GM23338 (cell line): ENCODE measurements at places on chromosomes 7 and 10. TPM values are rescaled to one million over a fixed set of nuclear protein-coding genes. Genes with fewer than 3 reads are reported as not detected.

OR6V1 gene
- total RNA-seq = not detected in 2 replicates

LIPF gene
- not detected in 2 replicates for total RNA-seq

- DNase-seq = no peak
Observed at GRCh38 chr7:2894118-2894940, 50.2 kb upstream of the GNA12 start.

DNA sequence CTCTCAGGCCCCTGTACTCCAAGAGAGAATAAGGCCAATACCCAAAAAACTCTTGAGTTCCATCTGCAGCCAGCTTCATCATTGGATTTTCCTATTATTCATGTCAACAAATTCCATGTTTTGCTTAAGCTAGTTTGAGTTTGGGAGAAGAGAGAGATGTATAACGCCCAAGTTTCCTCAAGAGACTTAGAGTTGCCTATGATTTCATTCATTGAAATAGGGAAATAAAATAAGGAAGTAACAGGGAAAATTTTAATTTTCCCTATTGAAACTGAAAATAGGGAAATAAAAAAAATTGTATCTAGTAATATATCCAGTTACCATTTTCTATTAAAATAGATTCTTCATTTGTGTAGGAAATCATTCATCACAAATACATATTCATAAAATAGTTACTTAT is 66.5 kb upstream of the SVIL start:
- no peak for DNase-seq

BICC1 gene
- 2.1 and 2.2 TPM in 2 replicates for total RNA-seq

DNA sequence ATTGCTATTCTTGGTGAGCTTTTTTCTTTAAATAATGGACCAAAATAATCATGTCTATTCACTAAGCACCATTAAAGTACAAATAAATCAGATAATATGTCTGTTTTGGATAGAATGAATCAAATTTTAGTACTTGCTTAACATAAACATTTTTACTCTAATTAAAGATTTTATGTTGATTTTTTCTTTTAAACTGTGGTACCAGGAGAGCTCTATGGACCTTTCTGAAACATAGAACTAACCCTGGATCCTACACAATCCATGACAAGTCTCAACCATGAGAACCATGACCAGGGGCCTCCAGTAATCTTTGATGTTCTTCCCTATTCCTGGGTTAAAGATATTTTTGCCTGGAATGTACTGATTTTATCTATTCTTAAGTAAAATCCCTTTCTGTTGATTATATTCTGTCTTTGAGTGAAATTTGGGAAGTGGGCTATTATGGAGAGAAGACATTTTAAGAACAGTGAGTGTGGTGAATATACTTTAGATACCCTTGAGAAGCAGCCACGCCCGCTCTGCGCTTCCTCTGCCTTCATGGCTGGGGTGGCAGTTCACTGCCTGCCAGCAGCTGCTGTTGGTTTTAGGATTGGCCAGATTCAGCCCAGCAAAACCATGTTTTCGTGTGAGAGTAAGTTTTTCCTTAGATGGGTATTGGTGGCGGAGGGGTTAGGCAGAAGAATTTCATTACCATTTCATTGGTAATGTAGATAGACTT is 42.2 kb upstream of the BHLHA15 start:
- DNase-seq = no peak

GRCh38 chr7:64938540-64938939 is 35.5 kb downstream of the ZNF273 start:
- DNase-seq = no peak

- DNase-seq = no peak
Observed at GRCh38 chr10:100289641-100290040, 3.2 kb upstream of the BLOC1S2 start.

TMEM184A gene
- 0.04 and 0.66 TPM in 2 replicates for total RNA-seq

WDR86 gene
- total RNA-seq = 29.0 and 59.1 TPM in 2 replicates

CALML3 gene
- not detected in 2 replicates for total RNA-seq

- DNase-seq = no peak
Observed at GRCh38 chr7:24555184-24555583, 18.1 kb upstream of the PALS2 start.

STAG3 gene
- 3.4 and 4.6 TPM in 2 replicates for total RNA-seq

NANOS1 gene
- total RNA-seq = 2.9 and 7.8 TPM in 2 replicates

GRCh38 chr7:151081170-151082101 is 827 bp upstream of the FASTK start:
- DNase-seq = no peak

- DNase-seq = no peak
Observed at GRCh38 chr7:55554038-55554437, 18.3 kb downstream of the VOPP1 start.

- no peak for DNase-seq
Observed at GRCh38 chr10:25026463-25026862, 10.1 kb downstream of the THNSL1 start.

CHAT gene
- total RNA-seq = not detected in 2 replicates

- DNase-seq = no peak
Observed at GRCh38 chr10:124478515-124478914, 16.9 kb downstream of the LHPP start.

ABCC2 gene
- total RNA-seq = 0.45 and 1.0 TPM in 2 replicates

DNA sequence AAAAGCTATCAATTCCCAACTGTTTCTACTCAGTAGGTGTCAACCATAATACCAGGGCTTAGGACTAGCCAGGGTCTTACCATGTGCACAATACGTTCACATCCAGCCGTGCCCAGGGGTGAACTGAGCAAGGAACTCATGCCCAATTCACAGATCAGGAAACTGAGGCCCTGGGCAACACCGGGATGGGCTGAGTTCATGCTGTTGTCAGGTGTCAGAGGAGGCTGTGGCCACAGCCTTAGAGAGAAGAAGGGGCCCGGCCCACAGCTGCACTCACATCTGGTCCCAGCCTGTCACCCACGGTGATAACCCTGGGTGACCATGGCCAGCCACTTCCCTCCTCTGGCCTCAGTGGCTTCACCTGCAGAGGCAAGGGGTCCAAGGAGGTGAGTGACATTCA is 92.0 kb downstream of the FAM53B start:
- DNase-seq = no peak

GRCh38 chr7:47941136-47941844 is 7.0 kb downstream of the PKD1L1 start:
- no peak for DNase-seq

HEPACAM2 gene
- not detected in 2 replicates for total RNA-seq

DNA sequence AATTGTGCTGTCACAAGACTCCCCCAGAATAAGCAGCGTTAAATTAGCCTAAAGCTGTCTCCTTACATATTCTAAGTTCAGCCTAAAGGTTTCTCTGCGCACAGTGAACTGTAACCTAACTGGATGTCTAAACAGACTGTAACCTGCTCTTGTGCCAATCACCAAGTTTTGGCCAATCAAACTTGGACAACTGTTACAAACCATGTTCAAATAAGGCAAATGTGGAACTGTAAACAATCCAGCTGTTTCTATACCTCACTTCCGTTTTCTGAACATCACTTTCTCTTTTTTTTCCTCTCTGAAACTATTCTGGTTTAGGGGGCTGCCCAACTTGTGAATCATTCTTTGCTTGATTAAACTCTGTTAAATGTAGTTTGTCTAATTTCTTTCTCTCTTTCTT is 252.2 kb upstream of the HABP2 start:
- DNase-seq = no peak

PIP gene
- total RNA-seq = not detected in 2 replicates

PTF1A gene
- not detected in 2 replicates for total RNA-seq

GRCh38 chr10:59995862-59996261 is 89.5 kb upstream of the CCDC6 start:
- DNase-seq = no peak

DNA sequence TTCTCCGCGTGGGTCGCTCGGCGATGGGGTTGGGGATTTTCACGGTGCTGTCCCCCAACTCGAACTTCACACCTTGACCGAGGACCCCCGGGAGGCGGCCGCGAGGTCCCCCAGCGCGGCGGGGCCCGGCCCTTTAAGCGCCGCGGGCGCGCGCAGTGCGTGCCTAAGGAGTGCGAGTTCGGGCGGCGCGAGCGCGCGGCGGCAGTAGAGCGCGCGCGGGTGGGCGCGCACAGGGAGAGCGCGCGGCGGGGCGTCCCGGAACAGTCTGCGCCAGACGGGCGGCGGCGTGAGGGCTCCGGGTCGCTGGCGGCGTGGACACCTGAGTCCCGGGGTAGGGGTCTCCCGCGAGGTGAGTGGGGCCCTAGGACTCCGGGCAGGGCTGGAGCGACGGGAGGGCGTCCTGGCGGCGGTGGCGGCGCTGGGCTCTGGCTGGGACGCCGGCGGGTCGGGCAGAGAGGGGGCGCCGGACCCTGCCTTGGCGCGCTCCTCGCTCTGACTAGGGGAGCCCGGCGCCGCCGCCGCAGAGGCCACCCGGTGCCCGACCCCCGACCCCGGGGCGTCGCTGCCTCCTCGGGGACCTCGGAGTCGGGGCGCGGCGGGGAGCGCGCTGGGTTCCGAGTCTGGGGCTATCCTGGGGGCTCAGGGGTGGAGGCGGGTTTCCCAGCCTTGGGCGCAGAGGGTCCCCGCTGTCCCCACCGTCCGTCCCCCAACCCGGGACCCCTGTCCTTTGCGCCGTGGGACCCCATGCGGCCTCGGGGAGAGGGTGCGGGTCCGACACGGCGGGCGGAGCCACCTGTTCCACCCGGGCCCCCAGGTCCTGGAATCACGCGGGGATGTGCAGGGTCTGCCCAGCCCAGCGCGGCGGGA is at the start of gene PROSER2:
TSS of gene PROSER2 (plus strand) at position 235 of the 867 bp plus-strand sequence. CDS start 28,722 bp downstream, outside the sequence.
- peak; percentile 67 for DNase-seq

DNA sequence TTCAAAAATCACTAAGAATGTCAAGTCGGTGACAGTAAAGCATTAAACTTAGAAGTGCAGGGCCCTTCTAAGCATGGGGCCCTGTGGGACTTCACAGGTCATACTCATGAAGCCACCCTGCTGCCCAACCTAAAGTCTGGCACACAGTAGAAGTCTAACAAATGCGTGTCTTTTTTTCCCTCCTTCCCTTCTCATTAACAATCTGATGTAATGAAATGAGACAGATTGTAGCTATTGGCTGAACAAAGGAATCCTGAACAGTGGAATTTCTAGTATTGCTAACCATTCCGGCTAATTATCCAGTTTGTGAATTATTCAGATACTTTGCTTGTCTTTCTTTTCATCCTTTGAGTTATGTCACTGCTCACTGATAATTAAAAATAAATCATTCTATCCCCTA is 369.9 kb downstream of the WDR11 start:
- DNase-seq = no peak

PNLIPRP1 gene
- not detected in 2 replicates for total RNA-seq

GRCh38 chr7:131583430-131583829 is 27.0 kb upstream of the PODXL start:
- DNase-seq = no peak

DNA sequence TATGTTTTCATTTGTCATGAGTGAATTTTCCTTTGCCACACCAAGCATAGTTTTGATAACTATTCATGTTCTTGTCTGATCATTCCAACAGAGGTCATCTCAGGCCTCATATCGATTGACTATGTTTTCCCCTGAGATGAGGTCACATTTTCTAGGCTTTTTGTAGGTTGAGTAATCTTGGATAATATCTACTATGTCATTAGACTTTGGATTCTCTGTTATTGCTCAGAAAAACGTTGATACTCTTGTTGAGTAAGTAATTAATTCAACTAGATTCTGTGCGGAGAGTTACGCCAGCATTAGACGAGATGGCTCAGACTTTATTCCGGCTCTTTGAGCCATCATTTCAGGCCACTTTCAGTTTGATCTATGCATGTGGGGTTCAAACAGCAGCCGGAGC is 57.7 kb downstream of the KLF6 start:
- DNase-seq = no peak

DNA sequence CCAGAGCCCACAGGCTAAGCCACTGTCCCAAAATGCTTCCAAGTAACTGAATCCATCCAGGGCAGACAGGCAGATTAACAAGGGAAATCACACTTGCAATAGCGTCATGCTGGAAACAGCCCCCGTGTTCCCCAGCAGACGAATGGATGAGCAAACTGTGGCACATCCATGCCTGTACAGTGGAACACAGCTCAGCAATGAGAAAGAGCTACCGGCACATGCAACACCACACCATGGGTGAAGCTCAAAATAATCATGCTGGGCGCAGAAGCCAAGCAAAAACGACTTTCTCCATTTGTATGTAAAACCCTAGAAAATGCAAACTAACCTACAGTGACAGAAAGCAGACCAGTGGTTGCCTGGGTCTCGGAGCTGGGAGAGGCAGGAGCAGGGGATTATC is 153.1 kb downstream of the SLIT1 start:
- DNase-seq = peak; percentile 29

CFAP46 gene
- 2.8 and 3.1 TPM in 2 replicates for total RNA-seq

DNA sequence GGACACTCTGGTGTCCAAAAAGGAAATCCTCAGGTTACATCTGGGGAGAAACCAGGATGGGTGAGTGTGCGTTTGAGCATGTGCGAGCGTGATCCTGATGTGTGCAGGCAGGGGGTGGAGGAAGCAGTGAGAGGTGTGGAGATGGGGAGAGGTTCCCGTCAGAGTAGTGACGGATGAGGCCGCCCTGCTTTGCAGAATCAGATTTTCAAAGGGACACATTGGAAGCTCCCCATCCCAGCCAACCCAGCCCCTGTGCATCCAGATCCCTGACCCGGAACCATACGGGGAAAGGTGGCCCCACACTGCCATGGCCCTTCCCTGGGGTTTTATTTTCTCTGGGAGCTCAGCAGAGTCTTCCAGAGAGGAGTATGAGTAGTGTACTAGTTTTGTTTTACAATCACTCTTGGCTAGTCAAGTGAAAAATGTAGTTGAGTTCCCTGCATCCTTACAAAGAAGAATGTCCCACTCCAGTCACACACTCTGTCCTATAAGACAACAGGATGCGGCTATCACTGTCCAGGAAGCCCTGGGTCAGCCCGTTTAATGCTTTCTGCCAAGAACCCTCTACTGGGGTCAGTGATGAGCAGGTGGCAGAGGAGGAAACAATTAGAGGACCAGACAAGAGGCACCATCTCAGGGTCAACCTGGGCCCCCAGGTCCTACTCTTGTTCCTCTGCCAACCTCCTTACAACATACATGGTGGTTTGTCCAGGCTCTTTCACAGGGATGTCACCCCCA is 46.8 kb upstream of the PDLIM1 start:
- DNase-seq = no peak

CYTH3 gene
- 15.3 and 28.3 TPM in 2 replicates for total RNA-seq

DNA sequence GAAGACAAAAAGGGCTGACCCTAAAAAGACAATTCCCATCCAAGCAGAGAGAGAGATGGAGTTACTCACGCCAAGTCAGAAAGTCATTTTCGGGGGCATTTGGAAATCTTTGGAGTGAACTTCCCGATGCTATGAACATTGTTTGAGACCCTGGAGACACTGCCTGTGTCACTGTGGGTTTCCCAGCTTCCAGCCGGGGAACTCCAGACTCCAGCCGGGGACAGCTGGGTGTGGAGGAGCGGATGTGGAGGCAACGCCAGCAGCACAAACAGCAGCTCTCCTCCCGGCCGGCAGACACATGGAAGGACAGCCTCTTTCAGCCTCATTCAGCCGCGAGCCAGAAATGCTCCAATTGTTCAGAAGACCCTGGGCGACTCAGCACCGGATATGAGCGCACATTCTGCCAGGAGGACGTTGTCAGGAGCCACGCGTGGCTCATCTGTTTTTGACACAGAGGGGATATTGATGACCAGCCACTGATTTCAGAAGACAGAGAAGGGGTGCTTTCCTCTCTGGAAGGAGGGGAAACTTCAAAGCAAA is 97.6 kb downstream of the PRPF18 start:
- DNase-seq = no peak

AFAP1L2 gene
- total RNA-seq = 6.5 and 7.3 TPM in 2 replicates

HMX2 gene
- 0.97 and 2.6 TPM in 2 replicates for total RNA-seq

GRCh38 chr7:33903791-33904680 is 1.3 kb upstream of the BMPER start:
- peak; percentile 56 for DNase-seq

HABP2 gene
- total RNA-seq = not detected in 2 replicates
